ENCODE measurements at places on chromosomes 7 and 10.

DNA sequence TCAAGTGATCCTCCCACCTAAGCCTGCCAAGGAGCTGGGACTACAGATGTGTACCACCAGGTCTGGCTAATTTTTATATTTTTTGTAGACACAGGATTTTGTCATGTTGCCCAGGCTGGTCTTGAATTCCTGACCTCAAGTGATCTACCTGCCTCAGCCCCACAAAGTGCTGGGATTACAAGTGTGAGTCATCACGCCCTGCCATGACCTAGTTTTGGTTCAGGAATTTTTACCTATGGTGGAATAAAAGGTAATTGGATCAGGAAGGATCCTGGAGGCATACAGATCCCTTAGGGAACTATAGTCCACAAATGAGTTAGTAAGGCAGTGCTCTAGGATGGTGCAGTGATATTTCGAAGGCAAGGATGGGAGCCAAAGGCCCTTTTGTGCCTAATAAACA is 717.9 kb downstream of the PHTF2 start:
- no peak for DNase-seq

GRCh38 chr7:159033956-159034355 is 110.7 kb downstream of the VIPR2 start:
- no peak for DNase-seq

DNA sequence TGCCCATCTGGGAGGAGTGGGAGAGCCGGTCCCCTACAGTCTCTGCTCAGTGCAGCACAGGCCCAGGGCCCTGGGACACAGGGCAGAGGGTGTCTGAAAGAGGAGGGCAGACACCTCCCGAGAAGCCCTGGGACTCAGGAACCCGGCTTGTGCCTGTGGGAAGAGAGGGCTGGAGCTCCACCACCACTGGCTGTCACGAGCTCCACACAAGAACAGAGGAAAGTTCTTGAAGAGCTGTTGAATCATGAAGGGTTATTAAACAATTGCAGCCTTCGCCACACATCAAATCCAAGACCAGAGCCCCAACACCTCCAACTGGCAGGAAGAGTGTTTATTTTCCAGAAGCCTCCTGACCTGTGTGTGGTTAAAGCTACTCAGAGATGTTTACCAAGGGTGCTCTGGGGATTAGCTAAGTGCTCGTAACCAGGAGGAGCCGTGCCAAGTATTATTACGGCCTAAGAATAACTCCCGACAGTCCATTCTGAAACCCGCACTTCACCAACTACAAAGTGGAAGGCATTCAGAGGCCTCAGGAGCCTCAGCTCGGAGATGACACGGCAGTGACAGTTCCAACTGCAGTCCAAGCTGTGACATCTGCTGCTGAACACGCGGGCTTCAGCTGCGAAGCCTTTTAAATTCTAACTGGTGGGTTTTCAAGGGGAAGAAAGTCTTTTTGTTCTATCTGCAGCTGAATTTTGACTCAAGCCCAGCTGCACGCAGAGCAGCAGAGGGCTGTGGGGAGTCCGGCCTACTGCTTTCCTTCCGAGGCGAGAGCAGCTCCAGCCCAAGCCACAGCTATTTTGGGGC is 75.1 kb downstream of the MAD1L1 start:
- no peak for DNase-seq

GRCh38 chr7:67653856-67654454 is 657.3 kb downstream of the TYW1 start:
- DNase-seq, result no peak

DNA sequence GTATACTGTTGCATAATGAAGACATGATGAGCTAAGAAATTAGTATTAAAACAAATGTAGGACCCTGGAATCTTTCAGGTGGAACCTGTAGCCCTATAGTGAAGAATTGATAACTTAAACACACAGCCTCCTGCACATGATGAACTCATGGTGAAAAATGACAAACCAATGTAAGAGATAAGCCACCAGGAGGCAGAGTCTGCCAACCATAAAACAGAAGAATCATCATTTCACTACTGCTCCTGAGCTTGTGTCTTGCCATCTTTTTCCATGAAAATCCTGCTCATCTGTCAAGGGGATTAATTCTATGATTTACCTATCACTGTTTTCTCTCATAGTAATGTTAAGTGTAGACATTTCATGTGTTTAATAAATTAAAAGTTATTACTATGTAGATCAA is 363.9 kb downstream of the MALRD1 start:
- DNase-seq, result peak; percentile 16

- no peak for DNase-seq
Measured at GRCh38 chr7:21749378-21749777, 196.3 kb downstream of the CDCA7L start.

- DNase-seq, result no peak
Measured at GRCh38 chr10:79436066-79436849, 9.2 kb downstream of the ZCCHC24 start.

DNA sequence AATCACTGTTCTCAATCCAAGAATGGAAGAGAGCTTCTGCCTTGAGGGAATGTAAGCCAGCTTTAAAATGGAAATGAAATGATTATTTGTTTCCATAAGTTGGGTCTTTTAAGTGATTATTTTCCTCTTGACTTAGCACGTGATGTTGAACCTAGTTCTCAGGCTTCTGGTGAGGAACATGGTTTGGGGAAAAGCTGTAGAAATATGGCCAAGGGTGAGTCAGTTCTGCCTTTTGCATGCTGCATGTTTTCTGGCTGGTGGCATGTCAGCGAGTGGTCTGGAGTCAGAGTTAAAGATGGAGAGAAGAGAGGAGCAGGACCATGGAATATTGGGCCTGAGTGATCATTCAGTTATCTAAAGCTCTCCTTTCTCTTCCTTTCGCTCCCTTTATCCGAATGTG is 54.0 kb downstream of the DNAH11 start:
- no peak for DNase-seq

- no peak for DNase-seq
Measured at GRCh38 chr7:41816111-41816510, 113.2 kb upstream of the INHBA start.

DNA sequence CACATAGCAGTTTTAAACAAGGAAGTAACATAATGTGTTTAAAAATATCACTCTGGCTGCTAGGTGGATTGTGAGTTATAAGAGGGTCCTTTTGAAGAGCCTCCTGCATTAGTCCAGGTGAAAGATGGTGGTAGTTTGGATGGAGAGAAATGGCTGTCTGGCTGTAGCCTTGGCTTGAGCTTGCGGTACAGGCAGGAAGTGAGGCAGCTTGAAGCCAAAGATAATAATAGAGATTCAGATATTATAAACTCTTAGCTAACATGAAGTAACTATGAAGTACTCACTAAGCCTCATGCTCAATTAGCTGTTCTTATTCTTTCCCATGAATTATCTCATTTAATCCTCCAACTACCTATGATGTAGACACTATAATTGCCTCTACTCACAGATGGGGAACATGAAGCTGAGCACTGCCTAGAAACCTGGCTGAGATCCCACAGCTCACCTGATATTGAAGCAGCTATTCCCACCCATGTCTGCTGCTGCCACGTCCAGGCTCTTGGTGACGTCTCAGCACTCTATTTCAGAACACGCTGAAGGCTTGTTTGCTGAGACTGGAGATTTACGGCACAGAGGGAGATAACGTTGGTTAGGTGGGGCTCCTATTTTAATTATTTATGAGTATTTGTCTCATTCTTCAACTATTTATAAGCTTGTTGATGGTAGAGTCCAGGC is 10.4 kb downstream of the C10orf120 start:
- no peak for DNase-seq

- DNase-seq, result no peak
Measured at GRCh38 chr10:100575585-100576281, 40.0 kb downstream of the HIF1AN start.

DNA sequence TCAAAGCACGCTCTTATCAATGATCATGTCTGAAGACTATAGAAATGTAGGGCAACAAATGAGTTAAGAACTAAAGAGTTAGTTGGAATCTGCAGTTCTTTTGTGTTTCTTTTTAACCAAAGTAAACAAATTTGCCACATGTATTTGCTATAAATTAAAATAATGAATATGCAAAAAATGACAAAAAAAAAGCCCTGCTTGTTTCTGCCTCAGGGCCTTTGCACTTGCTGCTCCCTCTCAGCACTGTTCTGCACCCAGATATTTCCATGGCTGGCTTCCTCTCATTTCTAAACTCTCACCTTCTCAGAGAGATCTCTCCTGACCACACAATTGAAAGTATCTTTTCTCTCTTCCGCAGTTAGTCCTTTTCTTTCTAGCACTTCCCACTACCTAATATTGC is 181.8 kb upstream of the YAE1 start:
- no peak for DNase-seq

DNA sequence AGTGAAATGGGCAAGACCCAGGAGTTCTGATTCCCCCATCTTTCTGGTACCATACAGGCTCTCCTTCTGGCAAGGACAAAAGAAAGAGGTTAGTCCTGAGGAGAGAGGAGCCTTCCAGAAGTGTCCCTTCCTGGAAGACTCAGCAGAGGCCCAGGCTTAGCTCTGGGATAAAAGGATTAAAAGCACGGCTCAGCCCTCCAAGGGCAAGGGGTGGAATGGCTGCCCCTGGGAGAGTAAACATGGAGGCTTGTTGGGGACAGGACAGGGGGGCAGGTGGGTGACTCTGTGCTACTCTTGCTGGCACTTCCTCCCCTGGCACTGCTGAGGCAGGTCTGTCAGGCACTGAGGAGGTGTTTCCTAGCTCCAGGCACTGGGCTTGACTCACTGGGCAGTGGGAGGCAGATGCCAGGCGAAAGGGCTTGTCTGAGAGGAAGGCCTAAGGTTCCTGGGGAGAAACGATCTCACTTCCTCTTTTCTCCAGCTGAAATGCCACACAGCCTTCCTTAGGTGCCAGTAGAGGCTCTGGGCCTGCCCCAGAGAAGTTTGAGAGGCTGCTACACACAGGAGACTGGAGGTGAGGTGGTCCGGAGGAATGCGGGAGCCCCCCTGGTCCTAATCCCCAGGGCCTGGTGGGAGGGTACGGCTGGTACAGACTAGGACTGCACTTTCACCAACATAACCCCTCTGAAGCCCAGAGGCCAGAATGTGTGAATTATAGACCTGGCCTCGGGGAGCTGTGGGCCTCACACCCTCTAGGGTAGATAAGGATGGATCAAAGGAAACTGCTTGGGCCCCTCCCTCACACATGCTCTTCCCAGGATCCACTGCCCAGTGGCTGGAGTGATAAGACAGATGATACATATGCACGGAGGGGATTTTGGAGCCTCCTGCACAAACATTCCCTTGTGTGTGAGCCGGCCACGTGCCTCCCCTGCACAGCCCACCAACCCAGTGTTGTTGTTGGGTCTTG is 63.2 kb upstream of the PODXL start:
- no peak for DNase-seq

DNA sequence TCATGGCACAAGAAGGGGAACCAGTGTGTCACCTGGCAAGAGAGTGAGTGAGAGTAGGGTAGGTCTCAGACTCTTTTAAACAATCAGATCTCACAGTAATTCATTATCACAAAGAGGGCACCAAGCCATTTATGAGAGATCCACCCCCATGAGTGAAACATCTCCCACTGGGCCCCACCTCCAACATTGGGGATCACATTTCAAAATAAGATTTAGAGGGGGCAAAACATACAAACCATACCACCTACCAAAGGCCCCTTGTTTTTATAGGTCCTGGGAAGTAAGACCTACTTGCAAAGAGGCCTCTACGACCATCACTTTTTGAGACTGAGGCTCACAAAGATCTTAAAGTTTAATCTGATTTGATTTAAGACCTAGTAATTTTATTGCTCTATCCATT is 134.9 kb downstream of the NRCAM start:
- no peak for DNase-seq

GRCh38 chr10:11509036-11509435 is 102.4 kb downstream of the USP6NL start:
- no peak for DNase-seq

DNA sequence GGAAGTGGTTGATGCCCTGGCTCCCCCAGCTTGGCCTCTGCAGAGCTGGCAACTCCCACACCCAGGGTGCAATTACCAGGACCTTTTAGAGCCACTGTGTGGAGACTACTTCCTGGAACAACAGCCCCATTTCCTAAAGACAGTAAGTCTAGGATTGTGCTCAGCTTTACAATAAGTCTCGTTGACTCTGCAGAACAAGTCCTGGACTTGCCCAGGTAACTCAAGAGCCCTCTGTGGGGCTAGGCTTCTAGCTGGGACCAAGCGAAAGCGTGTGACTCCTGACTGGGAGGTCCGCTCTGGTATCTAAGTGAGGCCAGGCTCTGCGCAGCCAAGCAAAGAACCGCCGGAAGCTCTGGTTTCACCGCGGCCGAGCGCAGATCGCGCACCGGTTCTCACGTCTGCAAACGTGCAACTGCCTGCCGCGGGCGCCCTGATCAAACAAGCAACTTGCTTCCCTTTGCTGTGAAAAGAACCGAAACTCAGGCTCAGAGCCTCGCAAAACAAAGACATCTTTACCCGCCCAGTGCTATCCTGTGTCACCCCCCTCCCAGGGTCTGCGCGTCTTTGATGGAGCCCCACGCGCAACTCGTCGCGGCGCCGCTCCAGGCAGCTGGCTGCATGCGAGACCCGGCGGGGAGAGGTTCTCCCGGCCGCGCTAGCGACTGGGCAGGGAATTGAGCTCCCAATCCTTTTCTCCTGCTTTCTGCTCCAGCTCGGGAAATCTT is 4.4 kb upstream of the PDLIM1 start:
- no peak for DNase-seq

DNA sequence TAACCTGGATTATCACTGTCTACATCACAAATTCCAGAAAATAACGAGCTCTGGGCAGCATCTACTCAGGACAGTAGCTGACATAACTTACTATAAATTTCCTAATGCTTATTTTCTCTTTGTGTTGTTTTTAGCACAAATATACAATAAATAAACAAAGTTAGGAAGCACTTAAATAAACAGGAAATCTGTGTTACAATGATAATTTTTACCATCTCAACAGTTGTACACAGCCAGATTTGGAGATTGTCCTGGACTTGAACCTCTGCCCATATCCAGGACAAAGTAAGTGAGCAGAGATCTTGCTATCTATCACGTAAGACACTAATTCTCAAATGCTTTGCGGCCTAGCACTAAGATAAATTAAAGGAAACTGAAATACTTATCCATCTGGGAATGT is 48.7 kb downstream of the TSPAN12 start:
- DNase-seq, result no peak

DNA sequence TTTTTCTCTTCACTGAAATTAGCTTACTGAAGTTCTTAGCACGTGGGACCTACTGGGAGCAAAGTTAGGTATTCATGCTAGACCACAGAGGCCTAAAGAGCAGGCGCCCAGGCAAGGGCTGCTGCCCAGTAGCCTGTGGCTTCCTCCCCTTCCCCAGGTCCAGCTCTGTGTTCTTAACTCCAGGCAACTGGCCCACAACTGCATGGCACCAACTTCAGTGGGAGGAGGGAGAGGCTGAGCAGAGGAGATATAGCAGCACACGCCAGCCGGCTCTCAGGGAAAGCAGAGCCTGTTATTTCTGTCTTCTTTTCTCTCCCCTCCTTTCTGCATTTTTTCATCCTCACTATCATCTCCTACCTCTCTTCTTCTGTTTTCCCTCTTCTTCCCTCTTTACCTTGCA is 67.4 kb downstream of the PCGF5 start:
- no peak for DNase-seq

DNA sequence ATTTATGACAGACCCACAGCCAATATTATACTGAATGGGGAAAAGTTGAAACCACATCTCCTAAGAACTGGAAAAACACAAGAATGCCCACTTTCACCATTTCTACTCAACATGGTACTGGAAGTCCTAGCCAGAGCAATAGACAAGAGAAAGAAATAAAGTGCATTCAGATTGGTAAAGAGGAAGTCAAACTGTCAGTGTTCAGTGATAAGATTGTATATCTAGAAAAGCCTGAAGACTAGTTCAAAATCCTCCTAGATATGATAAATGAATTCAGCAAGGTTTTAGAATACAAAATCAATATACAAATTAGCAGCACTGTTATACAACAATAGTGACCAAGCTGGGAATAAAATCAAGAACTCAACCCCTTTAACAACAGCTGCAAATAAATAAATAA is 6.9 kb upstream of the ZNF138 start:
- no peak for DNase-seq

GRCh38 chr7:139046143-139046542 is 10.3 kb upstream of the ZC3HAV1L start:
- DNase-seq, result no peak
